Urinary bladder (tissue), 4 donors: ENCODE measurements at places on chromosomes 7 and 10.

GRCh38 chr10:127267442-127267841 is 71.1 kb upstream of the INSYN2A start:
- no peak for DNase-seq

DNA sequence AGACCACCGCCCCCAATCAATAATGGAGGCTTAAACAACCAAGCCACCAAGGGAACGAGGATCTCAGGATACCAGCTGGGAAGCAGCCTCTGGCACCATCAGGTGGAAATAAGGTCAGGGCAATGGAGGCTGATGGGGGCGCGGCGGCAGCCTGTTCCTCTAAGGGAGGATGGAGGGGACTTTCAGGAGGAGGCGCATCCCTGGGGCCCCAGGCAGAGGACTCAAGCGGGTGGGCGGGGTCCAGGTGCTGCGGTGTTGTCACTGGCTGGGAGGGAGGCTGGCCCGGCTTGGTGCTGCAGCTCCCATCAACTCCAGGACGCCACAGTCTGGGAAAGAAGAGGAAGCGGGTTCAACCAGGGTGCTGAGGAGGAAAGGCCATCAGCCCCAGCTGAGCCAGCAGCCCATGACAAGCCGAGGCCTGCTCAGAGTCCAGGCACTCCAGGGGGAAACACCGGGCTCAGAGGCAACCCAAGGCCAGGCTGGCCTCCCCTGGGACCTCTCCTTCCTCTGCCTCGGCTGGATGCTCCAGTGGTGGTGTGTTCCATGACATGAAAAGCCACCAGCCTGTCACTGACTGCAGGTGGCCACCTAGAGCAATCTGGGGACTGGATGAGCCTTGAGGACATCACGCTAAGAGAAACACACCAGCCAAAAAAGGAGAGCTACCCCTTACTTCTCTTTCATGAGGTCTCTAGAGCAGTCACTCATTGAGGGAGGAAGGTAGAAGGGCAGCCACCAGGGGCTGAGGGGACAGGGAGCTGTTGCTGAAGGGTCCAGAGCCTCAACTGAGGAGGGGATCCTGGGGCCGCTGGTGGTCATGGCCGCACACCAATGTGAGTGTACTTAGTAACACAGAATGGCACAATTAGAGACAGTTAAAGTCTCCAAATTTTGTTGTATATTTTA is 4.6 kb downstream of the GIGYF1 start:
- DNase-seq, result no peak

GRCh38 chr7:5422396-5423305 is 983 bp downstream of the TNRC18 start:
- DNase-seq, result no peak

DNA sequence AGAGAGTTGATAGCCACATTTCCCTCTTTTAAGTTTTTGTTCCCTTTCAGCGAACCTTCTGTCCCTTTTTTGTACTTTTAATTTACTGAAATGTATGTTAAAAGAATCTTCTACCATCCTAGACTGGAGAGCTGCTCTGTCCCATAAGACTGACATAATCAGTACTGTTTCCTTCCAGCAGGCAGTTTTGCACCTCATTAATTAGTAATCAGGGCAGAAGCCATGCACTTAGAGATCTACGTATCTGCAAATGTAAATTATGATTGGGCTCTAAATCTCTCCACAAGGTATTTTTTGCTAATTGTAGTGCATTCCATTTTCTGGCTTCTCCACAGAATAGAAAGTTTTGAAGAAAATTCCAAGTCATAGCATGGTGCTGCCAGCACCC is 232.1 kb downstream of the CELF2 start:
- no peak for DNase-seq

GRCh38 chr10:19195698-19196097 is 147.1 kb downstream of the MALRD1 start:
- DNase-seq, result no peak

DNA sequence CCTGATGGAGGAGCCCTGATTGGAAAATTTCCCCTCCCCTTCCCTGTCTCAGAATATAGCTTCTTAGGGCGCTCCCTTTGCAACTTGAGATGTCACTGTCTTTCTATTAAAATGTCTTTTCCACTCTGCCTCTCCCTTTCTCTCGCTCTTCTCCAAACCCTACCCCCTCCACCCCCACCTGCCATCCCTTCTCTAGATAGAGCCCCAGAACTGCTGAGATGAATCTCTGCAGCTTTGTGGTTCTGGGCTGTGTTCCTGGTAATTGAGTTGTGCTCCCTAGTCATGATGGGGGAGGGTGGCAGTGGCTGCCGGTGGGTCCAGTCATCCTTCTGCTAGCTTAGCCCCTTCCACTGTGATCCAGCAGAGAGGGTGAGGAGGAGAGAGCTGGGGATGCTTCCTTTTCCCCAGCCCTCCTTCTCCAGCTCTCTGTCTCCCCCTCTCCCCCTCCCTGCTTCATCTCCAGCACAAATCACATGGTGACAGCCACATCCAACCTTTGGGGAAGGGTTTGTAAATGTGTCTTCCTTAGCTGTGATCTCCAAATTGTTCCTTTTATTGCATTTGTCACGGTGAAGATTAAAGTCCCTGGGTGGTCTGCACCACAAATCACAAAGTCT is 50.8 kb upstream of the BTRC start:
- no peak for DNase-seq

DNA sequence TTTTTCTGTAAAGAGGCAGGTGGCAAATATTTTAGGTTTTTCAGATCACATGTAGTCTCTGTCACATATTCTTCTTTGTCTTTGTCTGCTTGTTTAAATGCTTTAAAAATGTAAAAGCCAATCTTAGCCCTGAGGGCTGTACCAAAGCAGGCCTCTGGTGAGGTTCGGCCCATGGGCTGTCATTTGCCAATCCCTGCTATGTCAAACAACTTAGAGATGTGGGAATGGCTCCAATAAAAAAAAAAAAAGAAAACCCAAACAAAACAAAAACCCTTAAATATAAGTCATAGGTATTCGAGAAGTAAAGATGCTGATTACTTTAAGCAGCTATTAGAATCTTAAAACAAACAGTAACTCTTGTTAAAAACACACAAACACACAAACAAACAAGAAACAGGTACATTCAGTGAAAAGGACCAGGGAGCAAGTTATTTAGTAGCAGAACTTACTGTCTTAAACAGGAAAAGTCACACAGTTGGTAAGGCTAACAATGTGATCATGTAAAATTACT is 61.4 kb upstream of the NAMPT start:
- no peak for DNase-seq

DNA sequence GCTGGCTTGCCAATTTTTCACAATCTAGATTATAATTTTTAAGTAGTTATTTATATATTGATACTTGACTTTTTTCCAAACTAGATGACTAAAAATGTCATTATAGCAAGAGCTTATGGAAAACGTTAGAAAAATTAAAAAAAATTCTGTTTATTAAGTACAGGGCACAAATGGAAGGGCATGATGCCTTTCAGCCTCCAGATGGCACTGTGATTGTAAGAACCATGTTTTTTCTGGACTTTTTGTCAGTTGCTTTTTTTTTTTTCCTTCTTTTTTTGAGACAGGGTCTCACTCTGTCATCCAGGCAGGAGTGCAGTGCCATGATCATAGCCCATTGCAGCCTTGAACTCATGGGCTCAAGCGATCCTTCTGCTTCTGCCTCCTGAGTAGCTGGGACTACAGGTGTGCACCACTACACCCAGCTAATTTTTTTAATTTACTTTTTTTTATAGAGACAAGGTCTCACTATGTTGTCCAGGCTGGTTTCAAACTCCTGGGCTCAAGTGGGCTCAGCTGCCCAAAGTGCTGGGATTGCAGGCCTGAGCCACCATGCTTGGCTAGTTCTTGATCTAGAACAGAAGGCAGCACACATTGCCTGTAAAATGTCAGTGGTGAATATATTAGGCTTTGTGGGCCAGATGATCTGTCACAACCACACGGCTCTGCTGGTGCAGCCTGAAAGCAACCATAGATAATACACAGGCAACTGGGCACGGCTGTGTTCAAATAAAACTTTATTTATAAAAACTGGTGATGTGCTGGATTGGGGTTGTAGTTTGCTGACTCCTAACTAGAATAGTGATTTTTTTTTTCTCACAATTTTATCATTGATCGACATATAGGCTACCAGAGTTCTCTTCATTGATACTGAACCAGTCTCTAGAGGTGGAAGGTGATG is 27.4 kb downstream of the UCMA start:
- DNase-seq, result no peak

DNA sequence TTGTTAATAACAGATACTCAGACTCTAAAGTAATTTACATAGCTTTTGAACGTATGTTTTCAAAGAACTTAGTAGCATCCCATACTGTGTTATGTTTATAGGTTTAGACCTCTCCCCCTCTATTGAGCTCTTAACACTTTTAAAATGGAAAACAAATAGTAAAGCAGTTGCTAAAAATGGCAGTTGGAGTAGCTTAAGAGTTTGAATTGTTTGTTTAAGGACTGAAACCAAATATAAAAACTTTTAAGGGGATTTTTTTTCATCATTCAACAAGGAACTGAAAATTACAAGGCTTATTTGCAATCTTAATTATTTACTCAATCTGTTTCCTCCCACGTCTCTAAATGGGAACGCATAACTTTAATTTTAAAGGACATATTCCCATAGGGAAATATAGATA is 1.6 kb upstream of the SPAG6 start:
- DNase-seq, result no peak

DNA sequence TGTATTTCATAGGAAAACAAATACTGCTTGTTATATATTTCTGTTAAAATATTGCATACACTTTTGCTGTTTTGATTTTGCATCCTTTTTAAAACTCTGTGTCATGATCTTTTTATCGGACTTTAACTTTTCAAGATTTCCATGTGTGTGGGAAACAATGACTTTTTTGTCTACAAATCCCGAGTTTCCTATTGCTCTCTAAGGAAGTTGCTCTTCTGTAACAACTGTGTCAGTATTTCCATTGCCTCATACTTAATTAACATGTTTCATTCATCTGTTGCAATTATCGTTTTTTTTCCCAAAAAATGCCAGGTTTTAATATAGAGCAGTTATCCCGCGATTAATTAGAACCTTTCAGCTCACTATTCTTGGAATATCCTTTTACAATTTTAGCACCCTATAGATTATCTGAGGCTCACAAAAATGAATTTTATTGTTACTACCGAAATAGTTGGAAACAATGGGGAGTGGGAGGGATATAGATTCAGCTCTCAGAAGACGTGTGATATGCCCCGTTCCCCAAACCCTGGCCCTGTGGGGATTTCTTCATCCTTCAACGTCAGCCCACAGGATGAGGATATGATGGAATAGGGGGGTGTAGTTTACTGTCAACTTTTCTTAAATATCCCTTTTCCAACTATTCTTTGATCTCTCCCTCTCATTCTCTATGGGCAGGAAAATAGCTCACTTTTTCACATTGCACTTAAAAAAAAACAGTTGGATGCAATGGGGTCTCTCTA is 297.6 kb upstream of the IGFBP3 start:
- no peak for DNase-seq

- DNase-seq, result no peak
Measured at GRCh38 chr10:104331208-104331838, 6.9 kb downstream of the ITPRIP start.

GRCh38 chr10:125159932-125160855 is at the start of gene CTBP2:
Gene CTBP2, minus strand, starts transcription at chr10:125160563.
- DNase-seq, result no peak

DNA sequence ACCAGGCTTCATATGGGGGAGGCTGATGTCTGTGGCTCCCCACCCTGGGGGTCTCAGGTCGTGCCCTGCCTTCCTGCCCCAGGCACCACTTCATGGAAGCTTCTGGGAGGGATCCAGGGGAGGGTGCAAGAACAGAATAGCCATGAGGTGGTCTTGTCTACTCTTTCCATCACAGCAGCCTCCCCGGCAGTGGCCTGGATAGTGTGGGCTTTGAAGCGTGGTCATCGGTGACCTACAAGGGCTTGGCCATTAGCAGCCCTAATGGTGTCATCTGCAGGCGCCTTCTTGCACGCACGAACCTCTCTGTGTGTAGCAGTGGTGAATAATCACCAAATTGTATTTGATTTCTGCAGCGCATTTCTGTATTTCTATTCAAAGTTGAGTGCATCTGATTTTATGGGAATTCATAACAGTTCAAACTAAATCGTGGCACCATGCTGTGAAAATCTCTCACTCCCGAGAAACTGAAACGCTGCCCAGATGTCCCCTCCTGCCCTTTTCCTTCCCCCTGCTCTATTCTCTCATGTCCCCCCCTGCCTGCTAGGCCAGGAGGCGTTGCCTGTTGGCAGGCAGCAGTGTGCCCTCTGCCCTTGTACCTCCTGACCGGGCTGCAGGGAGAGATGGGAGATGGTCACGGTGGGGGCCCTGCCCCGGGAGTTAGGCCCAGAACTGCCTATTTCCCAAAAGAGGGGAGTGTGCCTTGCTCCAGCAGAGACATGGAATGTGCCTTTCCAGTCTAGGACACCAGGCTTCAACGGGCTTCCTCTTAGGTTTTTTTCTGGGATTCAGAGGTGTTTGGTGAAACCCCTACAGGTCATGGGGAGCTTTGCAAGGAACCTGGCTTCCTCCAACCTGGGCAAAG is 34.8 kb downstream of the CDH23 start:
- no peak for DNase-seq

DNA sequence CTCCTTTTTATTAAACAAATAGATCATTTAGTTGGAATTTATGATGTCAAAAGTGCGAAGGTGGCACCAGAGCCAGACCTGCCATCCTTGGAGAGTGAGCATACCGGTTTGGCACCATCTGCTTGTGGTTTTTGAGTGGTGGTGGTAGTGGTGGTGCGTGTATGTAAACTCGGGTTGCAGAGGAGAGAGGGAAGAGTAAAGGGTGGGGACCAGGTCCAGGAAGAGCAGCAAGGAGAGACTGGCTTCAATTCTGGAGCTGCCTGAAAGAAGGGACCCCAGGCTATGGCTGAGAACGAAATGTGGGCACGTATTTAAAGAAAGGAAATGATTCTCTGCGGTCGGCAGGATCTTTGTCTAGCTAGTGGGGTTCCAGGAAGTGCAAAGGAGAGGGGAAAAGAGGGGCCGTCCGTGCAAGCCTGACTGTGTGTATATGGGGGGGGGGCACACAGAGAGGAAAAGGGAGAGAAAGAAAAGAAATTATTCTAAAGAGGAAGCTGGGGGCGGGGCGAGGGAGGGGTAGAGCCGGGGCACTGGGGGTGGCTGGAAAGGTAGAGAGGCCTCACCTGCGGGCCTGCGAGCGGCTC is 448 bp upstream of the GOLGA7B start:
- no peak for DNase-seq

GRCh38 chr7:28998105-28998504 is 40.0 kb upstream of the TRIL start:
- DNase-seq, result no peak

DNA sequence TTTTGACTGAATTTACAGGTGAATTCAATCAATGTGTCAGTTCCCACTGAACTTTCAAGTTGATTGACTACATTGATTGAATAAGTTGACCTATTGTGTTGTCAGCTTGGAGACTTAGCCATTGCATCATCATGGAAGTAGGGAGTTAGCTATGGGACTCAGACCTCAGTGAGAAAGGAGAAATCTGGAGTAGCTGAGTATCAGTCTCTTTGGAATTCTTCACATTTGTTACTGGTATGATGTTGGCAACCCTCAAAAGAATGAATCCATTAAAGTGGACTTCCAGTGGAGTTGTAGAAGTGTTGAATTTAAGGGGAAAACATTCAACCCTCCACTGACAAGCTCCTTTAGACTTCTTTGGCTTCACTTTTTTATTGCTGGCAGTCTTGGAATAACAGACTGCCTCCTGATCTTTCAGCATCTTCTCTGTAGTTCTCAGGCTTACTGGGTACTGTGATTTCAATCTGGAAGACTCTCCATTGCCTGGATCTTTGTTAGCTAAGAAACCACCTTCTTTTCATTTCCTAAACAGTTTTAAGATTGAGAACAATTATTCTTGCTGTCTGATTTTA is 160.3 kb upstream of the NRP1 start:
- DNase-seq, result no peak
